ENCODE measurements at places on chromosomes 6 and 20.

DNA sequence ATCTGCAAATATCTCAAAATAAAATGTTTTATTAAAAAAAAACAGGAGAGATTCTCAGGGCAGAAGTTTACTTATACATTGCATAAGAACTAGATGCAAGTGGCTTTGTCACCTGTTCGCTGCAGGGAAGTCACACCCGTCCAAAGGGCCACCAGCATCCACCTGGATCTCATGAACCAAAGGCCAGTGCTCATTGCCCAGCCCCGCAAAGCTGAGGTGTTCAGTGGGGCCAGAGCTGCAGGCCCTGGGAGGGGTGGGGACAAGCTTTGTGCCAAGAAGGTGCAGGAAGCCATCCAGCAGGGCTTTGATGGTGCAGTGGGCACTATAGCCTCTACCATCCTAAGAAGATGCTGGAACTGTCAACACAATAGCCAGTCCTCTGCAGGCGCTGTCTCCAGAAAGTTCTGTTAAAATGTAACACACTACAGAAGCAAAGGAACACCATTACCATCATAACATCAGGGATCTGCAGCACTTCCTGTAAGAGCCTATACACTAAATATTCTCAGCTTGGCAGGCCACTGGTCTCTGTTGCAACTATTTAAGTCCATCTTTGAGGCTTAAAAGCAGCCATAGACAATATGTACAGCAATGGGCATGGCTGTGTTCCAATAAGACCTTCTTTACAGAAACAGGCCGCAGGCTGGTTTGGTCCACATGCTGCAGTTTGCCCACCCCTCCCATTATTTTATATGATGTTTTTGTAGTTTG is 15.7 kb upstream of the CD93 start:
- no peak for DNase-seq

GRCh38 chr6:137497721-137498463 is 3.7 kb upstream of the OLIG3 start:
- DNase-seq: no peak

DNA sequence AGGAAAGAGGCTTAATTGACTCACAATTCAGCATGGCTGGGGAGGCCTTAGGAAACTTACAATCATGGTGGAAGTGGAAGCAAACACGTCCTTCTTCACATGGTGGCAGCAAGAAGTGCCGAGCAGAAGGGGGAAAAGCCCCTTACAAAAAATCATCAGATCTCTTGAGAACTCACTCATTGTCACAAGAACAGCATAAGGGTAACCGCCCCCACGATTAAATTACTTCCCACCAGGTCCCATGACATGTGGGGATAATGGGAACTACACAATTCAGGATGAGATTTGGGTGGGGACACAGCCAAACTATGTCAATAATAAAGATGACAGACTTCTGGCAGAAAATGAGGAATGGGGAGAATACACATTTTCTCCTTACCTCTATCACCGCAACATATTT is 20.5 kb upstream of the OCSTAMP start:
- DNase-seq: no peak

- no peak for DNase-seq
Measured at GRCh38 chr20:51074062-51074461, 51.2 kb upstream of the KCNG1 start.

DNA sequence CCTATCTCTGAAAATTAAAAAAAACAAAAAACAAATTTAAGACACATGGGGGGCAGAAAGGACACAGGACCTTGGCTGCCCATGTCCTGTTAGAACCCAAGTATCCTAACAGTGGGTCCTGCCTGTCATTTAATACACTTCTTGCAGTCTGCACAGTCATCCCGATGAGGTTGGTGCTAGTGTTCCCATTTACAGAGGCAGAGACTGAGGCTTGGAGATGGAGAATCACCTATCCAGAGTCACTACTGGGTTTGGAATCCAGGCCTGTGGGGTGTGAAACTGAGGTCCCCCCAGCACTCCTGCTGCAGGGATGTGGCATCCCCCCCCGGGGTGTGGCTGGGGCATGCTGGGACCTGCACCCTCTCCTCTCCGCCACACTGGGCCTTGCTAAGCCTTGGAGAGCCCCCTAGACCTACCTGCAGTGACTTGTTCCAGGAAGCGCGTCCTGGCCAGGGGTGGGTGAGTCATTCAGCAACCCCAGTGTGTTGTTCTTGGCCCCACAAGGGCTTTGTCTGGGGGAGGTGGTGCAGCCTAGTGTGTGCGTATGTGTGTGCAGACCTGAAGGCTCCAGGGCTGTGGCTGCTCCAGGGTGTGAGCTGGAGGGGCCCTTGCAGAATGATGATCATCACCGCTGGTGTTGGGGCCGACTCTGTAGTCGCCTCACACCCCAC is 49.7 kb downstream of the BCAS4 start:
- no peak for DNase-seq

DNA sequence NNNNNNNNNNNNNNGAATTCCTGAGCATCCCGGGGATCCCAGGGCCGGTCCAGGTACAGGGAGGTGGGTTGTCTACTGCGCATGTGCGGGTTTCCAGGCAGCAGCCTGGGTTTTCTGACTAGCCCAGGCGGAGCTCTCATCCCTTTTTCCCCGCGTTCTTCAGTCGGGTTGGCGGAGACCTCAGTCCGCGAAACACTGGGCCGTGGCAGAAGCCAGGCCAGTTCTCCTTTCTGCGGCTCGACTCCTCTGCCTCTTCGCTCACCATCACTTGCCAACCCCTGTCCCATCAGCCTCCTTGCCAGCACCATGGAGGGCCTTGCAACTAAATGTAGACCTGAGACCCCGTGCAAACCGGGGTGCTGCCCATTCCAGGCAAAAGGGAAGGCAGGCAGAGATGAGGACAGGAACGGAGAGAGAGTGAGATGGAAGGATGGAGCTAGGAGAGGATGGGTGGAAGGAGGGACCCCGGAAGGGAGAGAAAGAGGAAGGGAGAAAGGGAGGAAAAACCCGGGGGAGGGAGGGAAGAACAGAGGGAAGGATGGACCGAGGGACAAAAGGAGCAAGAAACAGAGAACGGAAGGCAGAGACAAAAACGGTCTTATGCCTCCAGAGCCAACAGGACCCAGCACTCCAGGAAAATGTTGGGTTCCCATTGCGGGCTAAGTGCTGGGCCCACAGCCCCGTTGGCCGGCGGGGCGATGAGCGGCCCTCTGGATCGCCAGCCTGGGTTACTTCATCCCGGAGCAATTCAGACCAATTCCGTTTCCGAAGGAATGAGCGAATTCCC is 445.4 kb upstream of the DEFB115 start:
- DNase-seq: no peak

GRCh38 chr6:75528423-75528822 is 34.8 kb upstream of the FILIP1 start:
- no peak for DNase-seq

DNA sequence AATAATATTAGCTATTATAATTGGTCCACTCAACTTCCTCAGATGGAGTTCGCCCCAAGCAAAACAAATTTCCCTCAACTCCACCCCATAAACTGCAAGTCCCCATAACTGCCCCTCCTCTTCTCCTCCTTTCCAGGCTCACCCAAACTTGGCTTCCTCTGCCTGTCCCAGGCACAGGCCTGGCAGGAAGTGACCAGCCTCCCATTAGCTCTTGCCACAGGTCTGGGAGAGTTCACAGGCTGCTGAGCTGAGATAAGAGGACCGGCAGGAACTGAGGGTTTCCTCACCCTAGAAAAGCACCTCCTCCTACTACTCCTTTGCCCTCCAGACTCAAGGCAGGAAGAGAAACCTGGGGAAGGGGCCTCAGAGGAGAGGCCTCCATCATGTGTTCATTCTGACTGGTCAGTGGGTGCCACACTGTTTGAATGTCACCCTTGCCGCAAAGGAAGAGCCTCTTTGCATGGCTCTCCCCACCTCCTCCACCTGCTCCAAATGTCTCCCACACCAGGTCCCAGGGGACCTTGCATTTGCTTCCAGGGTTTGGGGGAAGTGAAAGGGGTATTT is 24.5 kb upstream of the SMIM29 start:
- no peak for DNase-seq

DNA sequence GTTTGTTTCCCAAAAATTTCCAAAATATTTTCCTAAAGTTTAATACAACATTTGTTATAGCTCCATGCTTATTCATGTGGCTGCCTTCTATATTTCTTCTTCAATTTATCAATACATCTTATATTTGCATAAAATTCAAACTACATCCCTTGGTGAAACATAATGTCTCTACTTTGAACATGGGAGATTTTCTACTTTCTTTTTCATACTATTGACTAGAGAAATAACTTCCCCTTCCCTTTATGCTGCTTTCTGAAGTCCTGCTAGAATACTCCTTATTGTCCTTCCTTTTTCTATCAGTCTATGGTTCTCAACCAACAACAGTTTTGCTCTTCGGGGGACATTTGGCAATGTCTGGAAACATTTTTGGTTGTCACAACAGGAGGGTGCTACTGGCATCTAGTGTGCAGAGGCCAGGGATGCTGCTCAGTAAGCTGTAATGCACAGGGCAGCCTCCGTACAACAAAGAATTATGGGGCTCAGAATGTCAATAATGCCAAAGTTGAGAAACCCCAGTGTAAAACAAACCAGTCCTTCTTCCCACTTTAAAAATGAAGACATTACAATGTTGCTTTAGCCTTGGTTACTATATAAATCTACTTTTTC is 29.9 kb downstream of the MKKS start:
- no peak for DNase-seq

- DNase-seq: no peak
Measured at GRCh38 chr20:51873652-51874051, 71.3 kb upstream of the SALL4 start.

DNA sequence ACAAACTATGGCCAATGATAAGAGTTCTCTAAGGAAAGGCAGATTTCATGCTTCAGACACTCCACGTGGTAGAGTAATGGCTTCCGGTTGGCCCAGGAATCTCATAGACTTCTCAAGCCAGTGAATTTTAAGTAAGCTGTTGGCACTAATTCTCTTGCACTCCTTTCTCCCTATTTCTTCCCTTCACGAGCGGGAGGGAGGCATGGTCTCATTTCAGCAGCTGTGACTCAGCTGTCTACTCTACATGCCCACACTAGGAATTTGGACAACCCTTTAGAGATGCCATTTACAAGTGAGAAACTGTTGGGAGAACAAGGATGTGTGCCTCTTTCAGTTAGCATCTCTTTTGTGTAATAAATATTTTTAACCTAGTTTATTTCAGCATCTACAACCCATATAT is 107.7 kb downstream of the PTPRK start:
- no peak for DNase-seq

- no peak for DNase-seq
Measured at GRCh38 chr20:25576783-25577530, 8.4 kb downstream of the NINL start.

DNA sequence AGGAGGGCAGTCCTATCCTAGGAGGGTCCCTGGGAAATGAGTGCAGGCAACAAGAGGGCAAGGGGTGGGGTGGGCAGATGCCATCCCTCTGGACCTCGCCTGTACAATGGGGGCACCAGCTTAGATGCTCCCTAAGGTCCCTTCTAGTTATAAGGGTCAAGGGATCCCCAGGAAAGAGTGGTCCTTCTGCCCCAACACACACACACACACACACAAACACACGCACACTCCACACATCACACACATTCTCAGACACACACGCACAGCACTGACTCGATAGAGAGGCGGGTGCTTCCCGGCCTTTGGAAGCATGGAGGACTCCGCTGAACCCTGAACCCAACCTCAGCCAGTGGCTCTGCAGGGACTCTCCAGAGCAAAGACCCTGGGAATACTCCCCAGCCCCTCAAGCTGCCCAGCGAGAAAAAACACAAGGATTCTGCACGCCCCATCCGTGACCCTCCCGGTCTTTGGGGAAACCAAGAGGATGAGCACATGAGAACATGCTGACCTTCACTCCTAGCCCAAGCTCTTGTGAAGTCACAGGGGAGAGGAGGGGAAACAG is 64.6 kb downstream of the MDGA1 start:
- DNase-seq: no peak

DNA sequence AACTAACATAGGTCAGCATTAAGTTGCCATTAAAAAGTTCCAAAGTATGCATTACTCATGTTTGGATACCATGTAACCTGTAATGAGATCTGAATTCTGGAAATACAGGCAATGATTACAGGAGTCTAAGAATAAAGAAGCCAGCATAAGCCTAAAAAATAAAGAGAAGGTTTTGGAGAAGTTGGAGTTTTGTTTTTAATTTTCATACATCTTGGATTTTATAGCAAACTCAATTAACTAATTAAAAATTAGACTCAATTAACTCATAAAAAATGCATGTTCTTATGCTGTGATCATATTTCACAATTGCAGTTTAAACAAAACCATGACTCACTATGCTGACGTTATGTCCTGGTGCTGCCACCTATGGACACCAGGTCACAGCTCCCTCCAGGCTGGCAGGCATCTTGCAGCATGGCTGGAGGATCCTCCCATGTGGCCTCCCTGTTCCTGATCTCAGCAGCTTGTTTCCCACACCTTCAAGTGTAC is 648.8 kb upstream of the AGPAT4 start:
- no peak for DNase-seq

DNA sequence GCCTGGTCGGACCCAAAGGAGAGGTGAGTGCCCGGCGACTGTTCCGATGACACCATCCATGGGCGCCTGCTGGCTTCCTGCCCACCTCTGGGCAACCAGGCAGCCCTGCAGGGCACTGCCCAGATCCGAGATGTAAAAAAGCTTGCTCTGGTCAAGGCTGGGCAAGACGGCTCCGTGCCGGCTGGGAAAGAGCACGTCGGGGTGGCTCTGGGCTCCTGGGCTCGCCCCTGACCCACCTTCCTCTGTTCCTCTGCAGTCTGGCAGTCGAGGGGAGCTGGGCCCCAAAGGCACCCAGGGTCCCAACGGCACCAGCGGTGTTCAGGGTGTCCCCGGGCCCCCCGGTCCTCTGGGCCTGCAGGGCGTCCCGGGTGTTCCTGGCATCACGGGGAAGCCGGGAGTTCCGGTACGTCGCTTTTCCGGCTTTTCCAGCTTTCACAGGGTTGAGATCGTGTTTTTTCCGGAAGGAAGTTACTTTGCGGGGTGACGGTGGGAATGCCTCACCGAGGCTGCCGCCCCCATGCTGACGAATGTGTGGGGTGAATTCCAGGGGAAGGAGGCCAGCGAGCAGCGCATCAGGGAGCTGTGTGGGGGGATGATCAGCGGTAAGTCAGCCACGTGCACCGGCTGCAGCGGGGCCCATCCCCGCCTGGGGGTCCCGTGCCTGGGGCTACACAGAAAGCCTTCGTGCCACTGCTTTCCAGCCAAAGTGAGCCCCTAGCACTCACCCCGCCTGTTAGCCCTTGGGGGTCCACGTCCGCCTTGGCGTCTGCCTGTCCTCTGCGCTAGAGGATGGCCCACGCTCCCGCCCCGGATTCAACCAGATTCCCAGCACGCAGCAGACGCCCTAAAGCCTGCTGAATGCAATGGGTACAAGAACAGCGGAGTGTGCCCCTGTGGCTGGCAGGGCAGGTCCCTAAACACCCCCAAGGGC is 19.3 kb downstream of the COL9A3 start:
- DNase-seq: peak; percentile 65

- no peak for DNase-seq
Measured at GRCh38 chr6:167547751-167548150, 222.9 kb downstream of the TTLL2 start.

GRCh38 chr6:27791182-27791943 is 120.8 kb downstream of the OR2B2 start:
- peak; percentile 68 for DNase-seq

Data from left forelimb (tissue), 1 donor.